Cerebellum (tissue), 4 donors: ENCODE measurements at places on chromosomes 11 and 22. TPM values are rescaled to one million over a fixed set of nuclear protein-coding genes. Genes with fewer than 3 reads are reported as not detected.

ENTHD1 gene
- total RNA-seq, result not detected

CCDC73 gene
- total RNA-seq, result 0.36 TPM

DNA sequence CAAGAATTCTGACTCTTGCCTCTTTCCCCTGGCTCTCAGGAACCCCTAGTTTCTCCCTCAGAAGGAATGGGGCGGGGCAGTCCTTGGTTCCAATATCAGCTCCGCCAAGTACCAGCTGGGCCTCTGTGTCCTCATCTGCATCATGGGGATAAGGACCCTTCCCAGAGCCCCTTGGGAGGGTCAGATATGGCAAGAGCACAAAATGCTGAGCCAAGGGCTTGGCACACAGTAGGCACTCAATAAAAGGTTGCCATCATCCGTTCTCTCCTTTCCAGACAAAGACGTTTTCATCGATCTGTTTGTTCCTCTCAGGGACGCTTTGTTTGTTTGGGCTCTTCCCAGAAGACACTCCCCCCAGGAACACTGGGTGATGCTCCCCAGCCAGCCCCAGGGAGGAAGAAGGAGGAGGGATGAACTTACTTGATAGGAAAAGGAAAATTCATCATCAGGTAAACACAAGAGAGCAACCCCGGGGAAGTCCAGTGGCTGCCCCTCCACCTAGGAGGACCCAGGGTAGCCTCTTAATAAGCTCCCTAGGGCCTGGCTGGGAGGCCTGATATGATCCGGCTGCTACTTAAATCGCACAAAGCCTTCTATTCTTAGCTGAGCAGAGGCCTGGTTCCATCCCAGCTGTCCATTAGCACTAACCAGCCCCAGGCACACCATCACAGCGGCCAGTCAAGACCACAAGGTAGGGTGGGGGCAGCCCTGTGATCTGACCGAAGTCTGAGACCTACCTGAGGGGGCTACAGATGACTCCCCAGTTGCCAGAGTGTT lies 19.6 kb downstream of the GDPD5 start:
- no peak for DNase-seq

DNA sequence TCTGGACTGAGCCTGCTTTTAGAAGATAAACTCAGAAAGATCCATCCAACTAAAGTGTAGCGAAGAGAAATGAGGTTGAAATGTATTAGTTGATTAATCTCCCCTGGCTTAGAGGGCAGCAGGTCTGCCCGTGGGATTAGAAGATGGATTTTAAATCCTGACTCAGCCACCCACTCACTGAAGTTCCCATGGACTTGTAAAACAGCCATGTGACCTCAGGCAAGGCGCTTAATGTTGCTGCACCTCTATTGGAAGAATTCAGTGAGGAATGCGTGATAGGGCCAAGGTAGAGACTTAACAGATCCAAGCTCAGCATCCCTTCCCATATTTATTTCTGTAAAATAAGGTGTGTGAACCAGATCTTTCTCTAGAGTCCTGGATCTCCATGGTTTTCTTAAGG lies 45.1 kb upstream of the ELF5 start:
- DNase-seq, result no peak

DNA sequence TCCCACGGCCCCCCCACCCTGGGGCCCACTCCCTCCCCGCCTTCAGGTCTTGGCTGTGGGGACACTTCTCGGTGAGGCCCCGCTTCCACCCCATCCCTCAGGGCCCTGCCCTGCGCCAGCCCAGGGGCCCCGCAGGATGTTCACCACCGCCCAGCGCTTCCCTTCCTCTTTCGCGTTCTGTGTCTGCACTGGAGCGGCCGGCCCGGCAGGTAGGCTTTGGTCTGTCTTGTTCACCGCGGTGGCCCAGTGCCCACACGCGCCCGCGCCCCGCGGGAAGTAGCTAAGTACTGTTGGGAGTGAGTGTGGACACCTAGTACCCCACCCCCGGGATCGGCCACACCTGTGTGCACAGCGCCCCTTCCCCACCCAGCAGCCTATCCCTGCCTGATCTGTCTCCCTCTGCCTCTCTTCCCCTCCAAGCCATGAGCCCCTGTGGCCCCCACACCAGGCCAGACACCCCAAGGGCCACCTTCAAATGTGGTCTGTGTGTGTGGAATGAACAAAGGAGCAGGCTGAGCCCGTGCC lies 85.4 kb downstream of the WNT7B start:
- DNase-seq, result no peak

- no peak for DNase-seq
These were observed 22.5 kb downstream of the P4HA3 start for GRCh38 chr11:74288911-74289310.
